A549 treated with CORT108297 at 1 μM for 4 hours (cell line): ENCODE measurements at places on chromosomes 3 and 15. TPM values are rescaled to one million over a fixed set of nuclear protein-coding genes. Genes with fewer than 3 reads are reported as not detected.

Gene CEMIP
- total RNA-seq = 1.5 to 2.2 TPM (median 1.9 TPM) in 5 replicates

Gene CYP8B1
- total RNA-seq = not detected in 5 replicates

Gene BFSP2
- not detected in 5 replicates for total RNA-seq

Gene SNUPN
- 30.9 to 37.7 TPM (median 32.6 TPM) in 5 replicates for total RNA-seq
